ENCODE measurements at places on chromosomes 6 and 20. TPM values are rescaled to one million over a fixed set of nuclear protein-coding genes. Genes with fewer than 3 reads are reported as not detected.

Gene OTOR
- not detected for total RNA-seq

Gene ANGPT4
- total RNA-seq: 0.11 TPM

DNA sequence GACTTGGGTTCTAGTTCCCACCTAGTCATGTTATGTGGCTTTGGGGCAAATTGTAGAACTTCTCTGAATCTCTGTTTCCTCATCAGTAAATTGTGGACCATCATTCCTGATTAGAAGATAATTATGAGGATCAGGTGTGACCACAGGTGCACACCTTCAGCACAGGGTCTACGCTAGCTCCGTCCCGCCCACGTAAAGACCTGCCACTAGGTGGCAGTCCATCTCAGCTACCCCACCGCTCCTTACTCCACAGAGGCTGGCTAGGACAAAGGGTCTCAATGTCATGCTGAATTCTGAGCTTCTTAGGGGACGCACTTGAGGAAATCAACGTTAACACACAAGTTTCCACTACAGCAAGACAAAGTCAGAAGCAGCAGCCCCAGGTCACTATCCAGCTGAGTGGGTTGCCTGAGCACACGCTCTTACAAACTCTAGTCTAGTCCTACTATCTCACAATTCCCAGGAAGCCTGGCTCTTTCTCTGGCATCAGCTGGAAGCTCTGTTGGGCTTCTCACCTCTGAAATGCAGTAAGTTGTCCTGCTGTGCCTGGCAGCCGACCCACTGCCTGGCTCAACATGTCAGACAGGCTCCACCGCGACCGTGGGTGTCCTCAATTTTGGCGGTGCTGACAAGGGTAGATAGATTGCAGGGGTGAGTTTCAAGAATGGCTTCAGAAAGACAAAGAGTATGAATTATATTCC lies 2.0 kb upstream of the PLCG1 start:
- DNase-seq: no peak

GRCh38 chr6:82331031-82331773 lies 32.4 kb upstream of the TPBG start:
- DNase-seq: no peak

GRCh38 chr6:99943846-99944245 lies 50.2 kb downstream of the MCHR2 start:
- no peak for DNase-seq

DNA sequence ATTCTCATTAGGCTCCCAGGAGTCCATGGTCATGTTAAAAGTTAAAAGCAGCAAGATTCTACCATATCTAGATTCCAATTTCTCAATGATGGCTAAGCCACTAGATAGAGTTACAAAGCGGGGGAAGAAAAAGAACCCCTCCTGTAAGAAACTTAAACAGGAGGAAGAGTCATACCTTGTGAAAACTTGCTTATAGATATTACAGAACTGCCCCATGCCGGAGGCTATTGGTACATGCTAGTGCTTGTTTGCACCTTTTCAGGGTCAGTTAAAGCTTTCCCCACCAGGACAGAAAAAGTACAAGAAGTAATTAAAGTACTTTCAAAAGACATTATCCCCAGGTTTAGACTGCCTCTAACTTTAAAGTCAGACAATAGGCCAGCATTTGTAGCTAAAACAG lies 15.5 kb upstream of the GSTA3 start:
- no peak for DNase-seq

DNA sequence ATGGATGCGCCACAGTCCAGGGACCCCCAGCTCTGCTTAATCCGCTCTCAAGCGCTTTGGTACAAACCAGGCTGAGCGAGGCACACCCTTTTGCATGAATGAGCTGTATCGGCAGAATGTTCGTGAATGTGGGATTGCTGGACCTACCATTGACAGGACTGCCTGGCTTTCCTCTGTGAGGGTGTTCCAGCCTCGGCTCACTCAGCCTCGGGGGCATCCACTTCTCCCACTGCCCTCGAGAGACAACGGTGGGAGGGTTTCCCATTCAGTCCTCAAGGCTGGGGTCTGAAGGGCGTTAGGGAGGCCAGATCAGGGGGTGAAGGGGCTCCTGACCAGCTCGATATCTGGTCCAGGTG lies 17.4 kb downstream of the MDFI start:
- no peak for DNase-seq

DNA sequence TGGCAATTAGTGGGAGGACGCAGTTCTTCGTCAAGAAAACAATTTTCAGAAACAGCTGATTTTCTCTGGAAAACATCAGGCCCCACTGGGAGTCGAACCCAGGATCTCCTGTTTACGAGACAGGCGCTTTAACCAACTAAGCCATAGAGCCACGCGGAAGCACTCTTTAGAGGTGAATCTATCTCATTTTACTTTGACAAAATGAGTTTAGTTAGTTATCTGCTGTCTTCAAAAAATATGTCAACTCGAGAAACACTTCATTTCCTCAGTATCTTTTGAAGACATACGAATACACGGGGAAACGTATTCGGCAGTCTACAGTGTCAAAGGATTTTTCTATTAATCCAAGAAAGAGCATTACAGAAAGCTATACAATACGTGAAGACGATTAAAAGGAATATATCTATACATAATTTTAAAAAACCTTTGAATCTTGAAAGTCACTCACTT lies 26.7 kb downstream of the GPX6 start:
- no peak for DNase-seq

Gene SLC32A1
- total RNA-seq: not detected

Gene GJA10
- not detected for total RNA-seq

Gene BHLHE23
- not detected for total RNA-seq

DNA sequence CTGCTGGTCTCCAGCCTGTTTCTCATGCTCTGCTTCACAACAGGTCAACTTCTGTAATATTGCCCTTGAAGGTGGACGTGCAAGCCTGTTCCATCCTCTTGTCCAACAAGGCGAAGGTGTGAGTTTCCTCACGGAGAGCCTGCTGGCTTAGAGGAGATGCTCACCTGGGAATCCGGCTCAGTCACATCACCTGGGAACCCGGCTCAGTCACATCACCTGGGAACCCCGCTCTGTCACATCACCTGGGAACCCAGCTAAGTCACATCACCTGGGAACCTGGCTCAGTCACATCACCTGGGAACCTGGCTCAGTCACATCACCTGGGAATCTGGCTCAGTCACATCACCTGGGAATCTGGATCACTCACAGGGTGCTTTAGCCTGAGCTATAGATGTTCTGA lies 230.1 kb downstream of the ERMARD start:
- no peak for DNase-seq

GRCh38 chr6:121917834-121918559 lies 481.5 kb upstream of the HSF2 start:
- DNase-seq: no peak

Gene FAM50B
- total RNA-seq: 19.6 TPM

DNA sequence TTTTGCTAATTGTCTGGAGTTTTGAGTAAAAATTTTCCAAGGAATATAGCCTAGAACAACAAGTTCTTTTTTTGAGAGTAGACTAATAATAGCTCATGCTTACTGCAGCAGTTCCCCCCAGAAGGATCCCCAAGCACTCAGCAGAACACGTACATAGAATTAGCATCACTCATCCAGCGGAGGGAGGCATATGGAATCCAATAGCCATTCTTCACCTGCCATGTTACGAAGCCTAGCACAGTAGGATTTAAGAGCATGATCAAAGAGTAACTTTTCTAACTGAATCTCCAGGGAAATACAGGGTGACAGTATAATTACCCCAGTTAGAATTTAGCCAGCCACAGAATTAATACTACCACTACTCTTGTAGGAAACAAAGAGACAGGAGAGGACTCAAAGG lies 511.7 kb upstream of the NOX3 start:
- no peak for DNase-seq

Gene CYP39A1
- 6.3 TPM for total RNA-seq

Gene PGBD1
- total RNA-seq: 1.8 TPM

DNA sequence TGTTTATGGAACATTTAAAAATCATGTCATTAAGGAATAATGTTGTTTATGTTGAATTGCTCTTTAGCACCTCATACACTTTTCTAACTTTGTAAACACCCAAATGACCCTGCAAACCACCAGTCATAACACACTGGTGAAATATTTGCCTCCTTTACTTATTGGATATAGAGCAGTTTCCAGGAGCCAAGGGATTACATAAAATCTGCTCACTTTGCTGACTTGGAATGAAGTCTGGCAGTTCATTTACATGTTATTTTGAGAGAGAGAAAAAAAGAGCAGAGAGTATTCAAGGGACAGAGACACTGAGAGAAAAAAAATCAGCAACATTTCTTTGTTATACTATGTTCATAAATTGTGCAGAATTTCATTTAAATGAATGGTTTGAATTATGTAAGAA lies 46.6 kb upstream of the DEFB112 start:
- DNase-seq: no peak

Gene XRN2
- total RNA-seq: 40.8 TPM

DNA sequence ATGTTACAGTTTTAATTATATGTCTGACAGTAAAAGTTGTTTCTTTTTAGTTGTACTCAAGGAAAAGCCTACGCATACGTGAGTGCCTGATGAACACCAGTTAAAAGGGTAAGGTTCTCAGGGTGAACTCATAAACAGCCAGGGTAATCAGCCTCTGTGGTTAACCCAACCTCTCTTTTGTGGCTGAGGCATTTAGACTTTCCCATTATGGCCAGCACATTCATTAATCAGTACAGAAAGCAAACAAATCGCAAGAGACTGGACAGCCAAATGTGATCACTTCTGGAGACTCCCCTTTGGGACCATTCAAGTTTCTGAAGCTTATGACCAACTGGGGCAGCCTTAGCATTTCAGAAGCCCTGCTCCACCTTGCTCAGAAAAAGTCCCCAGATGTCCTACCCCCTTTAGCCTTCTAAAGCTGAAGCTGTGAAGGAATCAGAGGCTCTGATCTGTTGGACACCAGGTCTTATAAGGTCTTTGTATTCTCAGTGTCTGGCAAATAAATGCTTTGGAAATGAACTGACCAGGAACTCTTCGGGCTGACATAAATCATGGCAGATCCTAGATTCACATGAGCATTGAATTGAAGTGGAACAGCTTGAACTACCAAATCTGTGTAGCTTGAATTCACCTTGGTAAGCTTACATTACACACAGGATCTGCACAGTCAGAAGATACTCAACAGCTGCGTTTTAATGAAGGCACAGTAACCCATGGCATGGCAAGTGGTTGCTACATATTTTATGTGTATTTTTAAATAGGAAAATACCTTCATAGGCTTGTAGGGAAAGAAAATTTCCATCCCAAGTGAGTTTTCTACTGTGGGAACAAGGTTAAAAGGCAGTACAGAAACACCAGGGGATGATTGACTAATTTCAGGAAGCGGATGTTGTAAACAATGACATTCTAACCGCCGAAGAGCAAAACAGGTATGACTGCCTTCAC lies 18.7 kb downstream of the IL20RA start:
- no peak for DNase-seq

Gene COX4I2
- 6.8 TPM for total RNA-seq

Gene PBOV1
- total RNA-seq: not detected

Gene HCK
- total RNA-seq: 9.2 TPM

- DNase-seq: no peak
These were observed 28.0 kb upstream of the MCM9 start for GRCh38 chr6:118963003-118963402.

Gene NCOA7
- total RNA-seq: 12.7 TPM

All from right atrium auricular region (tissue), 2 donors.